ENCODE measurements at places on chromosomes 5 and 9.

GRCh38 chr5:34501016-34501415 lies 155.1 kb upstream of the RAI14 start:
- no peak for DNase-seq

DNA sequence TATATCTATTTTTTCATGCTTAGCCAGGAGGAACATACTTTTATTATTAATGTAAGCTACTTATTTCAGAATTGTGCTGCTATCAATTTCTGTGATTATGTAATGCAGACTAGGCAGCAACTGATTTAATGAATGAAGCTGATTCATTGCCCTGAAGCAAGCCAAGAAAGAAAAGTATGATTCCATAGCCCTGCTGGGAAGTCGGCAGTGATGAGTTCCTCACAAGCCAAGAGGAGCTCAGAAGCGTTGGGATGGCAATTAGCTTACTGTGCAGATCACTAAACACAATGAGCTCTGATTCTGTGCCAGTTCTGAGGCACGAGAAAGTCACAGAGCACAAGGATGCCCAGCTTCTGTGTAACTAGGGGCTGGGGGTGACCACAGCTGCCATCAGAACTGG lies 254.3 kb upstream of the KLF9 start:
- no peak for DNase-seq

DNA sequence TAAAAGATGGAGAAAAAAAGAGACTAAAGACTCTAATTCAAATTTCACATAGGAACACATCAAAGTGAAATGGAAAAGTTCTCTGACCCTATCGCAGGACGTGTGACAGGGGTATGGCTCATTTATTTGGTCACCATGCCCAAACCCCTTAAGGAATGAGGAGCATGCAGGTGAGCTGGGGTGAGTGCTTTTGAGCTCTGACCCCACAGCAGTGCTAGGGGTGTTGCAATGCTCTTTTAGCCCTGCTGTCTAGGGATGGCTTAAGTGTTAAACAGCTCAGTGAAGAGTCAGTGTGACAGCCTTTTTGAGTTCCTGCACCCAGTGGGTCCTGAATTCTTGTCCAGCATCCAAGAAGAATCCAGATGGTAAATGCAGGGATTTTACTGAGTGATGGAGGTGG lies 143.0 kb upstream of the ANKRD55 start:
- DNase-seq: no peak

DNA sequence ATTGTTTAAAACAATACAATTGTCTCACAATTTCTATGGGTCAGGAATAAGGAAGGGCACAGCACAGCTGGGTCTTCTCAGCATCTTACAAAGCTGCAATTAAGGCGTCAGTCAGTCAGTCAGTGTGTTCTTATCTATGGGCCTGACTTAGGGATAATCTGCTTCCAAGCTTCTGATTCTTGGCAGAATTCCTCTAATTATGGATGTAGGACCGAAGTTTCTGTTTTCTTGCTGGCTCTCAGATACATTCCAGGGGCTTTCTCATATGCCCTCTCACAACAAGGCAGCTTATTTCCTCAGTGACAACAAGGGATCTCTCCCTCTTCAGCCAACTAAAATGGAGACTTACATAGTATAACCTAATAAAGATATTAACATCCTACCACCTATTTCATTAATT lies 1925.3 kb upstream of the ACO1 start:
- no peak for DNase-seq

DNA sequence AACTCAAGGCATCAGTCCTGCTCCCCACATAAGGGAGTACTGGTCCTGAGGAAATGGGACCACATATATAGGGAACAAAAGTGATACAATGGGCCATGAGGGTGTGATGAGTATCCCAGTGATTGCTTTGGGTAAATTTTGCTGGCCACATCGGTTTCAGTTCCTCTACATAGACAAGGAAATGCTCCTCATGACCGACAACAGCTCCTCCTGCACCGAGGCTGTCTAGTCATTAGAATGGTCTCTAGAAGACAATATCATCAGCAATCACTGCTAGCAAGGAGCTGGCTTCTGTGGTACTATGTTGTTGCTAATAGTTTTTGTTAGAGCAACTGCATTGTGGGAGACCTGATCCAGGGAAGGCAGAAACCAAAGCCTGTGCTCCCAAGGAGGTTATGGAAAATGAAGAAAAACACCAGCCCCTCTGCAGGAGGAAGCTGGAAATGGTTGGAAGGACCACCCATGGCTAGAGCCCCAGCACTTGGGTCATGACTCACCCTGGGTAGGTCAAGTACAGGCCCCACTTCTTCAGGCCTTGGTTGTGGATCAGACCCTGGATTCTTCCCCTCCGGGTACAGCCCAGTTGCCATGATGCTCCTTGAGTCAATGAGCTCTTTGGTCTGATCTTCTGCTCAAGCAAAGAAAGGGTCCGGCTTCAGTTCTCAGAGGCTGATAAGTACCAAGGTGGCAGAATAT lies 3.4 kb upstream of the CTSL start:
- no peak for DNase-seq

DNA sequence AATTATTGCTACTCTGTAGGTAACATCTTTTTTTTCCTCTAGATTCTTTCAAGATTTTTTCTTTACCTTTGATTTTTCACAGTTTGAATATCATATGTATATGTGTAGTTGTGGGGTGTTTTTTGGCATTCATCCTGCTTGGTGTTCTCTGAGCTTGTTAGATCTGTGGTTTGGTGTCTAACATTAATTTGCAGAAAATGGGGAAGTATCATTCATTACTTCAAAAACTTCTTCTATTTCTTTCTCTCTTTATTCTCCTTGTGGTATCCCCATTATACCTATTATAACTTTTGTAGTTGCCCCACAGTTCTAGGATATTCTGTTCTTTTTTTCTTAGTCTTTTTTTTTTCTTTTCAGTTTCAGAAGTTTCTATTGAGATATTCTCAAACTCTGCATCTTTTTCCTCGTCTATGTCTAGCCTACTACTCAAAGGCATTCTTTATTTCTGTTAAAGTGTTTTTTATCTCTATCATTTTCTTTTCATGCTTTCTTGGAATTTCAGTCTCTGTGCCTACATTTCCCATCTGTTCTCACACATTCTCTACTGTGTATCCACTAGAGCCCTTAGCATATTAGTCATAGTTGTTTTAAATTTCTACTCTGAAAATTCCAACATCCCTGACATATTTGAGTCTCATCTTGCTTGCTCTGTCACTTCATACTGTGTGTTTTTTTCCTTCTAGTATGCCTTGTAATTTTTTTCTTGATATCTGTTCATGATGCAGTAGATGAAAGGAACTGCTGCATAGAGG lies 60.1 kb upstream of the GNA14 start:
- DNase-seq: no peak

DNA sequence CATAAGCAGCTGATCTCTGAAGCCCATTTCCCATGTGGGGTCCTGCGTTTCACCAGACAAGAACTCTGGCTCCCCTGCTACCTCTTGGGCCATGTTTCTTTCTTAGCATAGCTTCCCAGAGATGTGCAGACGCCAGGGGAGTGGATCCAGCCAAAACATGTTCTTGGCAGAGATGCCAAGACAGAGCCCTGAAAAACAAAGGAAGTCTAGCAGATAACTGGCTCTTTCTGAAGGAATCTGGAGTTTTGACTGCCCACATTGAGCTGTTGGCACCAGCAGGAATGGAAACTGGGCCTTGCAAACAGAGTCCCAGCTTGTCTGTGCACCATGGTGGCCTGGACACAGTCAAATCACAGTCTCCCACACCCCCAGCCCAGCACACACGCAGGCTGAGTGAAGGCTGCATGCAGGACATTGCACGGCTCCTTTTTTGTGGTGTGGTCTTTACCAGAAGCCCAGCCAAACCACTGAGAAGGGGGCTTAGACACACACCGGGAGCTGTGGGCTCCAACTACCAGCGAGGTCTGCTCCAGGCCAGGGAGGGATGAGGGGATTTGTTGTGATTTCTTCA lies 114.7 kb downstream of the SNX18 start:
- DNase-seq: no peak

- no peak for DNase-seq
Measured at GRCh38 chr9:89621676-89622075, 16.9 kb downstream of the GADD45G start.

GRCh38 chr5:27103486-27103885 lies 65.1 kb upstream of the CDH9 start:
- DNase-seq: no peak

DNA sequence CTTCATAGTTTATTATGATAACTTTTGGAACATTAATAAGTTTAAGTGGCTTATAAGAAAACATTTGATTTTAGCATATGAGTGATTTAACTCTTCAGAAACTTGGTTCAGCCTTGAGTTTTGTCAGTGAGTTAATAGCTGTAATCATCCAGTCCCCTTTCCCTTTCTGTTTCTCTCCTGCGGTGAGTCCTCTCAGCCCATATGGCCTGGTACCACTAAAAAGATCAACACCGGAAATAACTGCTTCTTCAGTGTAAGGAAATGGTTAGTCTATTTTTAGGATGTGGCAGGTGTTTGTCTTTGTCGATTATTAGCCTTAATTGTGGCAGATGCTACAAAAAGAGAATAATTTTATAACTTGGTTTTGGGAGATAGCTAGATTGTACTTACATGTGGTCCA lies 120.2 kb upstream of the GRHPR start:
- peak; percentile 43 for DNase-seq

DNA sequence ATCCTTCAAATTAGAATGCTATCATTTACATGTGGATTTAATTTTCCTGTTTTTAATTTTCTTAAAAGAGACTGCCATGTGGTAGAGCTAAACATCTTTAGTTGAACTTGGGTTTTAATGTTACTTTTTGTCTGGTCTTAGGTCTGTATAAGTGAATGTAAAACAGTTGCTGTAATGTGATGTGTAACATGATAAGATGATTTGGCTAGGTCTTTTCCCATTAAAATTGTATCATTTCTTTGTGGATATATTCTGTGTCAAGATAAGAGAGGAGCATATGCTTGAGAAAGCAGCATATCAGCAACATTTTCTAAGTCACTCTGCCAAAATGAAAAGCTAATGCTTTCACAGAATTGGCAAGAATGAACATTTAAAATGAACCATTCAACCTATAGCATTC lies 18.5 kb downstream of the TMEM167A start:
- no peak for DNase-seq

GRCh38 chr5:5461012-5461411 lies 38.5 kb downstream of the ICE1 start:
- no peak for DNase-seq

- DNase-seq: no peak
Measured at GRCh38 chr5:52779213-52779612, 8.5 kb upstream of the ITGA1 start.

GRCh38 chr5:9512457-9512856 lies 33.4 kb downstream of the SEMA5A start:
- DNase-seq: no peak

DNA sequence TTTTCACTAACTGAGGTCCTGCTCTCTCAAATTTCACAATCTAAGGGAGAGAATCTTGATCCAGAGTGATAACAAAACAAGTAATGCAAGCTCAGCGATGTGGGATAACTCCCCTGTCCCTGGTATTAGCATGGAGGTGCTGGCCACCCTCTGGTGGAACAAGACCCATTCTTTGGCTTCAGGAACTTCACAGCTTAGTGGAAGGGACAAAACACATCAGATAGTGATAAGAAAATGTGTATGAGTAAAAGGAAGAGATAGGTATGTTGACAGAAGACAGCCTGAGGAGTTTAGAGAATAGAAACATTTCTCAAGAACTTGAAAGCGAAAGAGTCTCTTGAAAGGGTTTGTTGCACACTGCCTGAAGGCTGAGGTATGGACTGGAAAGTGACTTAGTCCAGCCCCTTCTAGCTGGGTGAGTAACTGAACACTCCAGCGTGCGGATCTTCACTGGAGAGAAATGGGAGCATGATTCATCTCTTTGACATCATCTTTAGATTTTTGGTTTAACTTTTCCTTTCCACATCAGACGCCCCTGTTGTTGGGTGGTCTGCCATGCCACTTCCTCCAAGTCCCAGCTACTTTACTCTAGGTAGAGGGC lies 25.4 kb upstream of the ZSWIM6 start:
- DNase-seq: peak; percentile 10

- no peak for DNase-seq
Measured at GRCh38 chr9:16728137-16728508, 142.3 kb downstream of the BNC2 start.

DNA sequence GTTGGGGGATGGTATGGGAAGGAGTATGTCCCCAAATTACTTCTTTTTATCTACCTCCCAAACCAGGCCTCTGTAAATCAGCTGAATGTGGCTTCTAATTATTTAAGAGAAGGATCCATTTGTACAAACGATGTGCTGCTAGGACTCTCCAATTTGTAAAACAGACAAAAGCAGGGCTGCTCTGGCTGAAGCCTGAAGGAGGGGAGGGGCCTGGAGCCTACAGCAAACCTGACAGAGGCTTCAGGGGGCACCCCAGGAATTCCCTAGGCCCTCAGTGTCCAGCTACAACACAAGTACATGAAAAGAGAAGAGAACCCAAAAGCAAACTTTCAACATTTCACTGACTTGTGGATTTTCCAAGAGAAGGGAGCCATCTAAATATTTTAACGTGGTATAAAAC lies 939.4 kb upstream of the DMAC1 start:
- DNase-seq: no peak

GRCh38 chr9:15344191-15344590 lies 37.2 kb upstream of the TTC39B start:
- no peak for DNase-seq

GRCh38 chr9:83511051-83511450 lies 27.1 kb downstream of the FRMD3 start:
- DNase-seq: no peak

DNA sequence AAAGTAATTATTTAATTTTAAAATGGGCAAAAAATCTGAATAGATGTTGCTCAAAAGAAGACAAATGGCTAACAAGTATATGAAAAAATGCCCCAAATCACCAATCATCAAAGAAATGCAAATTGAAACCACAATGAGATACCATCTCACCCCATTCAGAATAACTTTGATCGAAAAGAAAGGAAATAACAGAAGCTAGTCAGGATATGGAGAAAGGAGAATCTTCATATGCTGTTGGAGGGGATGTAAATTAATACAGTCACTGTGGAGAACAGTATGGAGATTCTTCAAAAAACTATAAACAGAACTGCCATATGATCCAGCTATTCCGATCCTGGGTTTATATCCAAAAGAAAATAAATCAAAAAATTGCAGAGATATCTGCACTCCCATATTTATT lies 418.5 kb upstream of the RGMB start:
- DNase-seq: no peak

DNA sequence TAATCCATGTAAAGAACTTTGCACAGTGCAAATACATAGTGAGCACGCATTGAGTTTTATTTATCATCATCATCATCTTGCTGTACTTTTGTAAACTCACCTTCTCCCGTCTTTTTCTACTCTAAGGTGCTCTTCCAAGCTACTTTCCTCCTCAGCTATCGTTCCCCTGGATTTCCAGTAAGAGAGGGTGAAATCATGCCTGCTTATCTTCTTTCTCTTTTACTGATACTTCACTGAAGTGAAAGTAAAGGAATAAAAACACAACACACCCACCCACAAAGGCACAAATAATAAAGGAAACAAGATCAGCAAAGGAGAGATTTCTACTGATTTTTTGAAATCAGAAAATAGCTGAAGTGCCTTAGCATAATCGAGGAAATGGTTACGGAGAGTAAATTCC lies 509.9 kb downstream of the RAB3C start:
- DNase-seq: no peak

- DNase-seq: no peak
Measured at GRCh38 chr9:5514617-5515260, 4.4 kb downstream of the PDCD1LG2 start.

- no peak for DNase-seq
Measured at GRCh38 chr5:125228363-125229070, 482.1 kb upstream of the ZNF608 start.
